ENCODE measurements at places on chromosomes 11 and 22.
A peak's percentile ranks its signal among the peaks of the same experiment; 100 is the strongest.

- no peak for DNase-seq
These were observed 780 bp downstream of the TRIM44 start for GRCh38 chr11:35663408-35663702.

- DNase-seq, result no peak
These were observed 176.1 kb upstream of the NCAM1 start for GRCh38 chr11:112785149-112785548.

DNA sequence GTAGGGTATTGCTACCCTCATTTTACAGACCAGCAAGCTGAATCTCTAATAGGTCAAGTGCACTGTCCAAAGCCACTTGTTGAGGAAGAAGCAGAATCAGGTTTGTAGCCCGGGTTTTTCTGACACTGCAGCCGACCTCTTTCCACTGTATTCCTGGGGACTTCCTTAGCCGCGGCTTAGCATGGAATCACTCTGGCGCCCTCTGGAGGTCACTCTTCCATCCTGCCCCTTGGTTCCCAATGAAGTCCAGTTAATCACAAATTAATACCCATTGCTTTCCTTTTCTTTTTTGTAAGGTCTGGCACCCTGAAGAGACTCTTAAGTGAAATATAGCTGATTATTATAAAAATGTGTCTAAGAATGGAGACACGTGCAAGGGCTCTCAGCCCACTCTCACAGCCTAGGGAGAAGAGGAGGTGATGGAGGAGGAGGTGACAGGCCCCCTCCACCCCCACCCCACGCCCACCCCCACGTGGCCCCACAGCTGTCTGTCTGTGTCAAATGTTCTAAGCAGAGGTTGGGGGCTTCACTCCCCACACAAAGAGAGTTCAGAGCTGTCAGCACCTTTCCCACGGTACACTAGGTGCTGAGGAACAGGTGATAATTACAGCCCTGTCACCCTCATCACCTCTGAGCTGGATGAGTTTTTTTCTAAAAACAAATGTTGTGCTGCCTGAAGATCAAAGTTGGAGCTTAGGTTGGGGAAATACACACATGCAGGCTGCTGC lies 57.7 kb upstream of the DRD2 start:
- peak; percentile 66 for DNase-seq

DNA sequence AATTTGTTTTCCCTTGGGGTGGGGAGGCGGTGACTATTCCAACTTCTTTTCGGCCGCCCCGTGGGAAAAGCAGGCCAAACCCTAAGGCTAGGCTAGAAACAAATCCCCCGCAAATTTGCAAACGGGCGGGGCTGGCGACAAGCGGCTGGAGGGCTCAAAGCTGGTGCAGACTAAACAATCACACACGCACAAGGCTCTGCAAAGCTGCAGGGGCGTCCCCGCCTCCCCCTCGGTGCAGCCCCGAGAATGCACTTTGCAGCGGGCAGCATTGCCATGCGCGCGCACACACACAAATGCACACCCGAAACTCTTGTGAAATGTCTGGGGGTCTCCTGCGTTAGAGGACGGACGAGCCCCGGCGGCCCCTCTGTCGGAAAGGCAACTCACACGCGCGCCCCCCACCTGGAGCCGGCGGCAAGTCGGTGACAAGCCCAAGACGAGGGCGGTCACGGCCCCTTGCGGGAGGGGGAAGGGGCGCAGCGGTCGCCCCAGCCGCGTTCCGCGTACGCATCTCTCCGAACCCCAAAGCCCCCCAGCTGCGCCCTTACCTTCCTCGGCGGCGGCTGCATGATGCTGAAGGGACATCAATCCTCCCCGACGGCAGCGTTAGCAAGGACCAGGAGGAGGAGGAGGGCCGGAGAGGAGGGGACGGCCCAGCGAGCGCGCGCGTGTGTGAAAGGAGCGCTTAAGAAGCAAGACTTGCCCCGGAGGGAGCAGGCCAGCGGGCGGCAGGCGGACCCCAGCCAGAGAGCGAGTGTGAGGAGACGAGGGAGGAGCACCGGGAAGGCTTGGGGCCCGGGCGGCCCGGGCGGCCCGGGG lies 600 bp downstream of the FCHSD2 start:
- DNase-seq, result peak; percentile 76

- no peak for DNase-seq
These were observed 14.1 kb downstream of the DCPS start for GRCh38 chr11:126317756-126318573.

GRCh38 chr22:38872831-38873248 lies 824 bp upstream of the CBX6 start:
- peak; percentile 69 for DNase-seq

GRCh38 chr11:68503792-68504191 lies 43.2 kb downstream of the PPP6R3 start:
- DNase-seq, result no peak

GRCh38 chr11:129249351-129249750 lies 57.2 kb upstream of the ARHGAP32 start:
- DNase-seq, result no peak

DNA sequence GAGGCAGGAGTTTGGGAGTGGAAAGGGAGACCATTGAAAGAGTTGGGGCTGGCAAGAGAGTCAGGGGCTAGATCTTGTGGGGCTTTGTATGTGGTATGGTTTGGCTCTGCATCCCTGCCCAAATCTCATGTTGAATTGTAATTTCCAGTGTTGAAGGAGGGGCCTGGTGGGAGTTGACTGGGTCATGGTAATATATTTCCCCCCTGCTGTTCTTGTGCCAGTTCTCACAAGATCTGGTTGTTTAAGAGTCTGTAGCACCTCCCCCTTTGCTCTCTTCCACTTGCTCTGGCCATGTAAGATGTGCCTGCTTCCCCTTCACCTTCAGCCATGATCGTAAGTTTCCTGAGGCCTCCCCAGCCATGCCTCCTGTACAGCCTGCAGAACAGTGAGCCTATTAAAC lies 10.1 kb upstream of the RAB3IL1 start:
- DNase-seq, result no peak

DNA sequence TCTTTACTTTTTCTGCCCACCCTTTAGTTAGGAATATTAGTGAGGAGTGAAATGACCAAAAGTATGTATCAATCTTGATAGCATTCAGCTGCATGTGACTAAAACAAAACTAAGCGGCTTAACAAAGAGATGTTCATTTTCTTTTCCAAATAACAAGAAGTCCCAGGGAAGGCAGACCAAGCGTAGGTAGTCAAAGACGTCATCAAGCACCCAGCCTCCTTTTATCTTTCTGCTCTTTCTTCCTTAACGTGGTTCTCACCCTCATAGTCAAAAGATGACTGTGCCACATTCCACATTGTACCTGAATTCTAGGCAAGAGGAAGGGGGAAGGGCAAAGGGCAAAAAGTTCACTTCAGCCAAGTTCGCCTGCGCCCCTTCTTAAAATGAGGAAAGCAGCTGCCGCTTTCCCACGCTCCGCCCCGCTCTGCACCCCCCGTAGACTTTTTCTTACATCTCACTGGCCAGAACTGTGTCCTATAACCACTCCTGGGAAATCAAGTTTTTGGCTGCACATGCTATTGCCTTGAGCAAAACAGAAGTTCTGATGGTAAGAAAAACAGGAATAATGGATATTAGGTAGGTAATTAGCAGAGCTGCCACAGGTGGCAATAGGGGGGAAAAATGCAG lies 14.6 kb upstream of the PGM2L1 start:
- DNase-seq, result no peak

- no peak for DNase-seq
These were observed at the start of gene MS4A3 for GRCh38 chr11:60056349-60056969. Gene MS4A3, plus strand, starts transcription at chr11:60056665. Its CDS starts 4,496 bp downstream, at chr11:60061161.

DNA sequence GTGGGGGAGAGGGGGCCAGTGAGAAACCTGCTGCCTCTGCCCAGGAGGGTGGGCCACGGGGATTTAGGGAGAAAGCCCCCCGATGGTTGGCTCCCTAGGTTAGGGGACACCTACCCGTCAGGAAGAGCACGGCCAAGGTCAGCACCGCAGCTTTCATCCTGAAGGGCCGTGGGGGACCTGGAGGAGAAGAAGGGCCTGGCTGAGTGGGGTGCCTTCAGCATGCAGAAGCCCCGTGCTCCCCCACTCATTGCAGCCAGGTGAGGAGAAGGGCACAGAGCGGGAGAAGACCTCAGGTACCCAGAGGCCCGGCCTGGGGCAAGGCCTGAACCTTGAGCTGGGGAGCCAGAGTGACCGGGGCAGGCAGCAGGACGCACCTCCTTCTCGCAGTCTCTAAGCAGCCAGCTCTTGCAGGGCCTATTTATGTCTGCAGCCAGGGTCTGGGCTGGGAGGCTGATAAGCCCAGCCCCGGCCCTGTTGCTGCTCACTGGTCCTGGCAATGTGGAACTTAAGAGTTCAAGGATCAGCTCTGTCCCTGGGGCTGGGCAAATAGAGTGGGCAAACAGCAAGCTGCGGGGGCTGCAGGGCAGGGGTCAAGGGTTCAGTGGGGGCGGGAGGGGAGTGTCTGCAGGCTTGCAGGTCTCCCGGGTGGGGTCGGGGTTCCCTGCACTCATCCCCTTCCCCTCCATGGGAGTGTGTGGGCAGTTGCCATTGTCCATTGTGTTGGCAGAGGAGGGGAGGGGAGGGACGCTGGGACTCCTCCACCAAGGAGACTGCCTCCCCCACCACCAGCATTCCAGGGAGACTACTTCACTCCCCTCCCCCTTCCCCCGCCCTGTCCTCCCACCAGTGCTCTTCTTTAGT lies at the start of gene APOA1:
Gene APOA1, minus strand, starts transcription at position 392 of the 861 bp plus-strand sequence. Its CDS starts 235 bp downstream, at position 157.
- peak; percentile 33 for DNase-seq

DNA sequence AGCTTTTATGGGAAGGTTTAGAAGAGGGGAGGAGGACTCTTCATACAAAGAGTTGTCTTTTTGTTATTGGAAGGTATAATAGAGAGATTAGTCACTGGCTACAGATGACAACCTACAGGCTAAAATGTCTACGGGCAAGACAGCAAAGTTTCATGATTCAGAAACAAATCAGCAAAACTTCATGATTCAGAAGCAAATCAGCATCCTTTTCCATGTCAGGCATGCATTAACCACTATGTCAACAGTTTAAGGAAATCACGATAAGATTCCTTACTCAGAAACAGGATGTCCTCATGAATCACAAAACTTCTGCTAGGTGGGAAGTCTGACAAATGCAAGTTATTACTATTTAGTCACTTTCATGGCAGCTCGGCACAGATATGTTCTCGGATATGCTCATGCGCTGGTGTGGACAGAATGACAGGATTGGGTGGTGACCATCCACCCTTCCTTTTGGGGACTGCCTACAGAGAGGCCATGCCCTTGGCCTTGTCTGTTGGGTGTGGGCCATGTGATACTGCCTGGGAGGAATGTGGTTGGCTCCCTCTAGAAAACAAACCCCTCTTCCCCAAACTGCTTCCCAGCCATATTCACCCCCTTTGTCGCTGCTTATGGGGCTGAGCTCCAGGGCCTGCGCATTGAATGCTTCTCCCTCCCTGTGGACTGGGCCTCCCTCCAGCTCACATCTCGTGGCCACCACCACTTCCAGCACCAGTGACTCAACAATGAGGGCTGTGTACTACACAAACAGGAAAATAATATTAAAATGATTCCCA lies 10.1 kb downstream of the C11orf91 start:
- no peak for DNase-seq

DNA sequence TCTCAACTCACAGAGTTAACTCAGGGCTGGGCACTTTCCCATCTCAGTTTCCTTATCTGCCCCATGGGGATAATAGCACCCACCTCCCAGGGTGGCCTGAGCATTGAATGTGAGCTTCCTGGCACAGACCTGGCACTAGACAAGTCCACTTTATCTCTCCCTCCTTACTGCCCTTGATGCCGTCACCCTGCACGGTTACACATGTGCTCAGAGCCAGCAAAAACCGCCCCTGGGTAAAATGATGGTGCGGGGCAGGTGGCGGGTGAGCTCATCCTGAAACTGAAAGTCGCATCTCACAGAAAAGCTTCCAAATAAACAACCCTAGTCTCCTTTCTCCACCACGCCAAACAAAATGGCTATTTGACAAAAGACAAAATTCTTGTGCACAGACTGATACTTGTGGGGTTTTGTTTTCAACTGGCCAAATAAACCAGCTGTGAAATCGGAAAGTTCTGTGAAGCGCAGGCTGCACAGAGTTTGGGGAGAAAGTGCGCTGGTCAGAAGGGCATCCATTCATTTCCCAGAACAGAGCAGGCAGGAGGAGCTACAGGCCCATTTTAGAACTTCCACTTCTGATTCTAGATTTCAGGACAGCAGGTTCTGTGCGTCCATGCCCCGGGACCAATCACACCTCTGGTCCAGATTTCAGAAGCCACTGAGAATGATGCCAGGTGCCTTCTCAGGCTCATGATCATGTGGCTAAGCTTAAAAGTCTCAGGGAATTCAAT lies 138.1 kb downstream of the SHANK2 start:
- no peak for DNase-seq

DNA sequence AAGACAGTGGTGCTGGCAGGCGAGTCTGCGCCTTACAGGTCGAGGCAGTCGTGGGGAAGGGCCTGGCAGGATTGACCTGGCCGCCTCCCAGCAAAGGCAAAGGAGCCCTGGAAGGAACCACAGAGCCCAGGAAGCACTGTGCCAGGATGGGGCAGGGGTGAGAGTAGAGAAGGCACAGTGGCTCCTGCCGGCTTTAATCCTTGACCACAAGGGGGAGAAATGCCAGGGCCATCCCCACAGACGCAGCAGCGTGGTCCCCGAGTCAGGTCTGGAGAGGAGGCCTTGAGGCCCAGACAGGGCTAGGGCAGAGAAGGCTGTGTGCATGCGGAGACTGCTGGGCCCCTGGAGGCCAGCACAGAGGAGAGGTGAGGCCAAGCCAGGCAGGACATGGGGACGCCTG lies 9.9 kb upstream of the NDUFS8 start:
- no peak for DNase-seq

DNA sequence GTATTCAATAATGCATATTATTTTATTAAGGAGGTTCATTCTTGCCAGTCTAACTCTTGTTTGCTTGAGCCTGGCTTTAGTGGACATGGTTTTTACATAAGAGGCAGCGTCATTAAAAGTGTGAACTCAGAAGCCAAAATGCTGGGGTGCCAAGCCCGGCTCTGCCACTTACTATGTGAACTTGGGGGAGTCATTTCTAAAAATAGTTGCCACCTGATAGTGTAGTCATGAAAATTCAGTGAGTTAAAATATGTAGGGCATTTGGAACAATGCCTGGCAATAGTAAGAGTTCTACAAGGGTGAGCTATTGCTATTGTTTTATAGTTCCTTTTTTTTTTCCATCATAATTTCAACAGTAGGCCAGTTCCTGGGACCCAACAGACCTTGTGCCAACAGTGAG lies 49.9 kb downstream of the TENM4 start:
- DNase-seq, result no peak

DNA sequence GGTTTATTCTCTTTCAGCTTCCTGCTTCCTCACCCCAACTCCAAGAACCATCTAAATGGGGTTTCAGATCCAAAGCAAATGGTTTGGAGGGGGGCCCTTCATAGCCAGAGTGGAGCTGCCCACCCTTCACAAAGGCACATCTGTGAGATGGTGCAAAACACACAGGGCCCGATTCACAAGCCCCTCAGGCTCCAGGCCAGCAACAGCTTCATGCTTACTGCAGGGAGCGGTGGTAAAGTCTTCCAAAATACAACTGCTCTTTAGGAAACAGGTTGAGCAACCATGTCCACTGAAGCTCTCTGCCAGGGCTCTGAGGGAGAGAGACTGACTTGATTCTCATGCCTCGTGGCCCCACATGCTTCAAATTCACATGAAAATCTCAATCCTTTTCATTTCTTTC lies 213.0 kb upstream of the NARS2 start:
- DNase-seq, result no peak

DNA sequence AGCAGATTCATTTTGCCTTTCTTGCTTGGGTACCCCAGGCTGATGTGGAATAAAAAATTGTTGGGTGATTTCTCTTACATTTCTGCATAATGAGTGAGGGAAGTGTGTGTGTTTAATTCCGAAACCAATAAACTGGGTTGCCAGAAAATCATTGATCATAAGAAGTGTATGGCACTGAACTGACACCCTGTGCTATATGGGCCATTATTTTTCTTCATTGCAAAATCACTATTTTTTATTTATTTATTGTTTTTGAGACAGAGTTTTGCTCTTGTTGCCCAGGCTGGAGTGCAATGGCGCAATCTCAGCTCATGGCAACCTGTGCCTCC lies 14.6 kb upstream of the HIKESHI start:
- no peak for DNase-seq

- no peak for DNase-seq
These were observed 930.7 kb downstream of the BRD1 start for GRCh38 chr22:48896766-48897644.
